ENCODE measurements at places on chromosomes 4 and X.

DNA sequence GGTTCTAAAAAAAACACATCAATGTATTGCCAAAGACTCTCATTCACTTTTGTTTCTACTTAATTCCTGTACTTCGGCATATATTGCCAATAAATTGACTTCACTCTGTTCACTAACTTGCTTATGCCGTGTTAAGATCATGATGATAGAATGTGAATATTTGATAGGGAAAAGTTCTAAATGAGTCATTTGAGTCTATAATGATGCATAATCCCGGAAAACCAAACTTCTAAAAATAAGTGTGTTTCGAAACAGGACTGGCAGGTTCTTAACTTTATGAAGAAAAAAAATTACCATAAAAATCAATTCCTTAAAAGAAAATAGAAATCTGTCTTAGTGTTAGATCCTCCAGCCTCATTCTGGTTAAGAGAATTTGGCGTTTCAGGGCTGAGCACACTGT is 387.5 kb upstream of the FTHL17 start:
- no peak for DNase-seq

GRCh38 chr4:98641376-98641775 is 17.0 kb downstream of the TSPAN5 start:
- no peak for DNase-seq

GRCh38 chr4:40562208-40562607 is 67.5 kb downstream of the RBM47 start:
- DNase-seq = no peak

DNA sequence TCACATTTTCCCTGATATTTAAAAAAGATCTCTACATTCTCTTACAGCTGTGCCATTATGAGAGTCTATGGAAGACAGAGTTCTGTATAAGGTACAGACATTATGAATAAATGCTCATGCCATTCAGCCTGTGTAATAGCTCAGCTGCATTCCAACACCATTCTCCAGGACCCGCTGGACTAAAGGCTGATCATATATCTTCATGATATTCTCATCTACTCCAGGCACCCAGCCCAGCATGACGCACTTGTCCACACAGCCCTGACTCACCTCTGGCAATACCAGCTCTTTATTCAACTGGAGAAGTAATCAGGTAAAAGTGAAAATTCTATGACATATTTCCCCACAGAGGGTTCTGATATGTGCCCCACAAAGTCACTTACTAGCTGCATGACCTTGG is 437.5 kb upstream of the FGF16 start:
- DNase-seq = no peak

GRCh38 chrX:132940727-132941327 is 17.6 kb downstream of the HS6ST2 start:
- no peak for DNase-seq

DNA sequence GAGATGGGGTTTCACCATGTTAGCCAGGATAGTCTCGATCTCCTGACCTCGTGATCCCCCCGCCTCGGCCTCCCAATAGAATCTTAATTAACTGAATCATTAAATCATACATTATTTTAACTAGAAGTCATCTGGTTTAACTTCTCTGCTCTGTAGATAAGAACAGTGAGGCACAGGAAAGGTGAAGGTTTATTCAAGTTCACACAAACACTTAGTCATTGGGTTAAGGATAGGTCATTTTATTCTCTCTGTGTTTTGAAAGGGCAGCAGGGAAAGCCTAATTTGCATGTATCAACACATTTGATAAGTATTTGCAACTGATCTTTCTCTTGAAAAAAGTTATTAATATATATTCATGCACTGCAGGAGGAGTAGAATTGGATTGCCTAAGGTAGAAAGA is 1.1 kb upstream of the ETNPPL start:
- DNase-seq = no peak

- no peak for DNase-seq
Observed at GRCh38 chr4:82704156-82704555, 94.4 kb downstream of the SCD5 start.

All from activated T-cell treated with anti-CD3 and anti-CD28 coated beads, Interleukin-2, amount 50 U/mL, for 1 hour (primary cell).